ENCODE measurements at places on chromosomes 16 and 17.

GRCh38 chr16:83856792-83857191 is 42.1 kb upstream of the MLYCD start:
- no peak for DNase-seq

- DNase-seq, result no peak
These were observed 4.9 kb downstream of the SLC35G3 start for GRCh38 chr17:35189291-35189690.

DNA sequence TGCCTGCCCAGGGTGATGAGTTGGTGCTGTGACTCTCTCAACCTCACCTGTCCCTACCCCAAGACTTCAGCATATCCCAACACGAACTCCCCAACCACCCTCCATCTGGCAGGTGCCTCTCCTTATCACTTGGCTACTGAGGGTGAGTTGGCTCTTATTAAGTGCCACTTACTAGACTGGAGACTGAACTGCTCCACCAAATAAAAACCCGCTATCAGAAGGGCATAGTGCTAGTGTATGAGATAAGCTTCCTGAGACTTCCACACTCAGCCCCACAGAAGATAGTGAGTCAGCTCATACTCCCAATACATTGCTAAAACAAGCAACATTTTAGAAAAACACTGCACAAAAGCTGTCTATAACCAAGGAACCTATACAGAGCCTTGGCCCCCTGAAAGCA is 16.0 kb upstream of the CCL18 start:
- no peak for DNase-seq

GRCh38 chr17:55577687-55578086 is 66.4 kb upstream of the SMIM36 start:
- DNase-seq, result no peak

GRCh38 chr17:17303847-17304490 is 796 bp downstream of the NT5M start:
- no peak for DNase-seq

DNA sequence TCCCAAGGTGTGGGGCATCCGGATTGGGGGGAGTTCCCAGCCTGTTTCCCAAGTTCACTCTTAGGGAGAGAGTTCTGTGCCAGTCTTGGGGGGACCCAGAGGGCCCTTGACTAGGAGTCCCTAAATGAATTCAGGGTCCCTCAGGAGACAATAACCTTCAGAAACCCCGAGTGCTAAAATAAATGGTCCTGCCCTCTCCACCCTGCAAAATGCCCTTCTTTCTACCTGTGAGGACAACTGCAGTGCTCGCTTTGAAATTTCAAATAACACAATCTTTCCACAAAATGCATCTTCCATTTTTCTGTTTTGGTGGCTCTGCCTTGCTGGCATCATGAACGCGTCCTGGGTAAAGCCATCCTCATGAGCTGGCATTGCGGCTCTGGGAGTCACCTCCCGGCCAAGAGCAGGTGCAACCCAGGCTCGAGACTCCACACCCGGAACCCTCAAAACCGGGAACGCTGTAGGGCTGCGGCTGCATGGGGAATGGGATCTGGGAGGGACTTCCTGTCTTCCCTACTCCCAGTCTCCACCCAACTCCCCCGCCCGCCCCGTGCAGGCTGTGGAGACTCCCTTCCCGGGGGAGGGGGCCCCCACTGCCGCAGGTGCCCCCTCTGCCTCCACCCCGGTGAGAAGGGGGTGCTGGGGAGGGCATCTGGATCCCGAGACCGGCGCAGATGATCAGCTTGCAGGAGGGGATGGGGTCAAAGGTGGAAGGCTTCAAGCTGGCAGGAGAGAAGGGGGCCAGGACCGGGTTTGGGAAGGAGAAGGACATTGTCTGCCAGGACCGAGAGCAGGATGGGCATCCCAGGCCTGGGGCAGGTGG is at the start of gene ZNF205:
ZNF205 (plus strand) TSS at position 529 of the 823 bp plus-strand sequence. CDS start 845 bp downstream, outside the sequence.
- peak; percentile 61 for DNase-seq

GRCh38 chr16:17784073-17784472 is 313.3 kb upstream of the XYLT1 start:
- DNase-seq, result no peak

- DNase-seq, result no peak
These were observed 36.8 kb downstream of the TNRC6C start for GRCh38 chr17:77995146-77995852.

DNA sequence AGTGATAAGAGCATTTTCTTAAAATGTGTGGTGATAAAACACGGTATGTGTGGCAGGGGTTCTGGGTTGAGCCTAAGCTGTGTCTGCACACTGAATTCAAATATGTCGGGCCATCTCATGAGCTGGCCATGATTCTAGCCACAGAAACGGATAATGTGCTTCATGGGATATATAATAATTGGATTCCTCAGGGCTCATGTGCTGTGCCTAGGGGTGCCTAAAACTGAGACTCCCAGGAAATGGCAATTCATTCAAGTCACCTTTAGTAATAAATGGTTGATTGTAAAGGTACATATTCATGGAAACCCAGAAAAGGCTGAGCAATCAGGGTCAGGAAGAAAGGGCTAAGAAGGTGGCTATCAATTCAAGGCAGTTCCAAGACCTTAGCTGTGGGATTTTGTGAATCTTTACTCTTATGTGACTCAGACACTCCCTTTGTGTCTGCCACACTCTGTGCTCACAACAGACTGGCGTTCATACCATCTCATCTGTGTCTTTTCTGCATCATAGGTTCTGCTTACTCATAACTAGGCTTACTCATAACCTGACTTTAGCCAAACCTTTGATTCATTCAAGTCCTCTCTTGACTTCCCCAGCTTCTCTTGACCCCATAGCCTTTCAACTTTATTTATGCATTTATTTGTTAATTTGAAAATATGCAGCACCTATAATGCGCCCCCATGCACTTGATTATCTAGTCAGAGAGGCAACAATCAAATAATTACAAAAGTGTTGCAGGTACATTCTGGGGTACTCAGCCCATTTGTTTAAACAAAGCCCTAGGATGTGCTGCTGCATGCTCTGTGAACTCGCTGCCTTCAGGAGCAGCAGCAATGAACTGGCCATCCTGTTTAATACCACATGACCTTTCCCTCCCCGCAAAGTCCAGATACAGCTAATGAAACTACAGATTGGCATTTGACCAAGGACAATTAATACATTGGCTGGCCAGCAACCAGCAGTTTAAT is 28.4 kb upstream of the MED13 start:
- no peak for DNase-seq

- no peak for DNase-seq
These were observed 12.5 kb downstream of the CCDC92B start for GRCh38 chr17:2736956-2737355.

- no peak for DNase-seq
These were observed 38.9 kb upstream of the RPL38 start for GRCh38 chr17:74164446-74165045.

DNA sequence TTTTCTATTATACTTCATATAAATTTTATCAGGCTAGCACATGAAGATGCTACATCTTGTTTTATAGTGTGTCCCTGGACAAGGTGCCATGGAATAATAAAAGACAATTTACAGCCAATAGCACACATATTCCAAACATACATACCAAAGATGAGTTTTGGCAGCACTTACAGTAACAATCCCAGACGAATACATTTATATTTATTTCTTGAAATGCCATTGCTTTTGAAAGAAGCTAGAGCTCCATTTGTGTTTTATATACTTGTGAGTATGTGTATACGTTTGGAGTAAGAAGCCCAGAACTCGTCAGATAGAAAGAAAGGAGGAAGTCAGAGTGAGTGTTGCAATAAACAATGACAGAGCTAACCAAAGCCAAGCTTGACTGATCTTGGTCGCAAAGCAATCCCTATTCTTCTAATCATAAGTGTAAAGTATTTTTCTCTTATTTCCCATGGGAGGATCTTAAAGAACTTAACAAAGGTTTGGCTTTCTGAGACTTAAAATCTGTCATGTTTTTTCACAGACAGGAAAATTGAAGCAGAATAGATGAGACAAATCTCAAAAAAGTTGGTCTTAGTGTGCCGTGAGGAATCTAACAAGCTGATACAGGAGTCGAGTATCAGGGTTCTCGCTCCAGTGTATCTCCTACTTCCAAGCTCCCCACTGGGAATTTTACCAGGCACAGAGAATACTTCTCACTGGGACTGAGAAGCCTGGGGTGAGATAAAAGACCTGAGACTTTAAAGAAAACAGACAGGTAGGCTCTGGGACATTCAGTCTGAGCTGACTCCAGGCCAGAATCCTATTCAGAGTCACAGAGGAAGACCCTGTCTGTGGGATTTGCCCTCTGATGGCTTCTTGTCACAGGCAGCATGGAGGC is 175.4 kb downstream of the AATF start:
- DNase-seq, result no peak

DNA sequence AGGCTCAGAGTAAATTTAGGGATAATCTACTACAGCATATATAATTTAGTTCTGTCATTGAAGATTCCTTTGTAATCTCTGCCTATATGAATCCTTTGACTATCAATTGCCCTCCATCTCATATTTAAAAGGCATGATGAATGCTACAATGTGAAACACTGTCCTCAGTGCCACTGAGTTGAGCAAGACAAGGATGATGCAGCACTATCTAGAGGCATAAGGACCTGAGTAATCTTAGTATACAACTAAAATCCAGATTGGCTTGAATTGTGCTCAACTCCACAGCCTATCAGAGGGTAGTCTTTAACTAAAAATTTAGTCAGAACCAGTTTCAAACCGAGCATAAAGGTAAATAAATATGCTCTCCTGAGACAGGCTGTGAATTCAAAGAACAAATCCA is 11.6 kb upstream of the STRADA start:
- no peak for DNase-seq

DNA sequence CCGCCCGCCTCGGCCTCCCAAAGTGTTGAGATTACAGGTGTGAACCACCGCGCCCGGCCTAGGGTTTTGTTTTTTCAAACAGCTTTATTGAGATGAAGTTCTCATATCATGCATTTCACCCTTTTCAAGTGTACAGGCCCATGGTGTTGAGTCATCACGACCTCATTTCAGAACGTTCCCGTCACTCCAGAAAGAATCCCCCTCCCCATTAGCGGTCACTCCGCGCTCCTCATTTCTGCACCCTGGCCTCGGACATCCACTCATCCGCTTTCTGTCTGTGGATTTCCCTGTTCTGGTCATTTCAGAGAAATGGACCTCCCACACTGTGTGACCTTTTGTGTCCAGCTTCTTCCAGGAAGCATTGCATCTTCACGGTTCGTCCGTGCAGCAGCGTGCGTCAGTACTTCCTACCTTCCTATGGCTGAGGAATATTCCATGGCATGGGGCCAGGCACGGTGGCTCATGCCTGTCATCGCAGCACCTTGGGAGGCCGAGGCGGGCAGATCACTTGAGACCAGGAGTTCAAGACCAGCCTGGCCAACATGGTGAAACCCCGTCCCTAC is 135.2 kb upstream of the GSE1 start:
- DNase-seq, result no peak

DNA sequence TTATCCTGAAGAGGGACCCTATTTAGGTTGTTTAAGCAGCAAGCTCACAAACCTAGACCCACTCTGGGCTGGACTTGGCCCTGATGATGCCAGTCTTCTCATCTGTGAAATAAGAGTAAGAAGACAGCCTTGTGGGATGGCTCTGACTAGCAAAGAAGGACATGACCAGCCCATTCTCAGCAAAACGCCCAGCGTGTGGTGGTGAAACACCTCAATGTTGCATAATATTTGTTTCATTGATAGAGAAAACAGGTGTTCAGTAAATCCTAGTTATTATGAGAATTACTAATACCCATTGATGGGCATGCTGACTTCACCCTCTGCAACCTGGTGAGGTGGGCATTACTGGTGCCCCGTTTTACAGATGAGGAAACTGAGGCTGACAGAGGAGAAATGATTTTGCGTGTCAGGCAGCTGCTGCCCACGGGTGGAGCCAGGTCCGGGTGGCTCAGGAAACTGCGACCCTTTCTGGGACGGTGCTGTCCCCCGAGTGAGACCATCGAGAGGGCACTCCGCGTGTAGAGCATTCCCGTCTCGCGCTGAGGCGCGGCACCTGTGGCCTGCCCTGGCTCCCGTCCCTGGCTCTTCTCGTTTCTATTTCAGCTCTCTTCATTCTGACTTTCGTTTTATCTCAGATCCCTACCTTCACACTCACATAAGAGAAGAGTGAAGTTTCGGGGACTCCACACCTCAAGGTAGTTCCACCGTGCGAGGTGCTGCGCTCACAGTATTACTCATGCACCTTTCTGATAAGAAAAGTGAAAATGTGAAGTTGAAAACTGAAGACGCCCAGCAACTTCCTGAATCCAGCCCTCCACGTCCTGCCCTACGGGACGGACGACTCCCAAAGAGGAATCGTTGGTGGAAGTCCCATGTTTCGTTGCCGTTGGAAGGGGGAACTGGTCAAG is 48.5 kb downstream of the IRF8 start:
- DNase-seq, result no peak

GRCh38 chr17:34902831-34903547 is 58.3 kb downstream of the CCT6B start:
- DNase-seq, result no peak

- DNase-seq, result no peak
These were observed 327.9 kb downstream of the SLC39A11 start for GRCh38 chr17:72764632-72765041.

DNA sequence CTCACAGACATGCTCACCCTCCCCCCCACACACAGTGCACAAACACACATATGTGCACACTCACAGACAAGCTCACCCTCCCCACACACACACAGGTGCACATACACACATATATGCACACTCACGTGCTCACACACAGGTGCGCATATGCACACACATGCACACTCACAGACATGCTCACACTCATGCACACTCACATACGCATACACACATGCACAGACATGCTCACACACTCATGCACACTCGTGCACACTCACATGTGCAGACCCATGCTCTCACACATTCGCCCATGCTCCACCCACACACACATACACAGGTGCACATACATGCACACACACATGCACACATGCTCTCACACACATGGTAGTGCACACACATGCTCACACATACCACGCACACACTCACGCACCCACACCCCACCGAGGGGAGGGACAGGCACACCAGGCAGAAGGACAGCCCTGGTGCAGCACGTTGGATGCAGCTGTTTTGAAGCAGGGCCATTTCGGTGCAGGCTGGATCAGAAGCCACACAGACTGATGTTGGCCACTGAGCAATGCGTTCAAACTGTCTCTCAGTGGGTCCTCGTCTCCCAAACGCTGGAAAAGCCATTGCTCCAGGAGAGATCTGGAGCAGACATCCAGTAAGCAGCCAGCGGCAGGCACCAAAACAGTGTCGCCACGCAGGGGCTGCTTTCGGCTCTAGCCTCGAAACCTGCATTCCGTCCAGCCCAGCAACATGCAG is 86.2 kb upstream of the ZNF469 start:
- DNase-seq, result no peak

DNA sequence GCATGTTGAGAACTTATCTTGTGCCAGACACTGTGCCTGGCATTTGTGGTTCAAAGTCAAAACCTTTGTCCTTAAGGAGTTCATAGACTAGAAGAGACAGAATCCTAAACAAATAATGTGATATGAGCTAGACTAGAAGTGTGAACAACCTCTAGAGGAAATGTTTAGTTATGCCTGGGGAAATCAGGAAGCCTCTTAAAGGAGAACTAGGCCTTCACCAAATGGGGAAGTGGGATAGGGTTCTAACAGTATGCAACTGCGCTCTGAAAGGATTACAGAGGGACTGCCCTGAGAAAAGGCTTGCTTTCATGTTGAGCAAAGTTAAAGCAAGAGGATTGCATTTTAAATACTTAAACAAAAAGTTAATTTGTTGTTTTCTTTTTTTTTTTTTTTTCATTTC is 4.9 kb downstream of the RUNDC1 start:
- DNase-seq, result no peak

- no peak for DNase-seq
These were observed 56.9 kb downstream of the CYB5D2 start for GRCh38 chr17:4199818-4200402.

GRCh38 chr16:81732699-81733098 is 46.4 kb upstream of the PLCG2 start:
- no peak for DNase-seq
